ENCODE measurements at places on chromosomes 4 and X.

- DNase-seq = no peak
These were observed 108.7 kb downstream of the CORIN start for GRCh38 chr4:47729131-47729680.

- no peak for DNase-seq
These were observed 9.3 kb downstream of the SCOC start for GRCh38 chr4:140382732-140383131.

DNA sequence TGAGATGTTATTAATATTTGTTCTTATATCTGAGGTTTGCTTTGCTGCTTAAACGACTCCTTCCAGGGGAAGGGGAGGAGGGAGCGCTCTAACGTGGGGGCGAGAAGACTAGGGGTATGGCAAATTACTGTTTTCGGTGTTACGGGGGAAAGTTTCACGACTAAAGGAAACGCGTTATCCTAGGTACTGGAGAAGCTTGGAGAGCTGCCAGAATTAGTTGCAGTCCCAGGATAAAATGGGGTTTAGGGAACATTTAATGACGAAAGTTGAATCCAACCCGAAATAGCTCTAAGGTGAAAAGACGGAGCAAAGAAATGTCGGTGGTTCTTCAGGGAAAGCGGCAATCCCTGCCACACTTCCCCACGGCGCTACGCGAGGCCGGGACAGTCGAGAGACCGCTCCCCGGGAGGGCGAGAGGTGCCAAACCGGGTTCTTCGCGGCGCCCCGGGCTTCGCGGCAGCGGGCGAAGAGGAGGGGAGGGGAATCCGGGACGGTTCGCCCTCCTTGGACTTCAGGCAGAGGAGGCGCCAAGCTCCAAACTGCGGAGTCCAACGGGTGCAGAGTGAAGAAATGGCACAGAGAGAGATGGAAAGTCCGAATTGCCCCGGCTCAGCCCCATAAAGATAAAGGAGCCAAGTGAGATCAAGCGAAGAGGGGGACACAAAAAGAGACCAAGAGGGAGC is 724 bp downstream of the THOC2 start:
- DNase-seq = no peak

DNA sequence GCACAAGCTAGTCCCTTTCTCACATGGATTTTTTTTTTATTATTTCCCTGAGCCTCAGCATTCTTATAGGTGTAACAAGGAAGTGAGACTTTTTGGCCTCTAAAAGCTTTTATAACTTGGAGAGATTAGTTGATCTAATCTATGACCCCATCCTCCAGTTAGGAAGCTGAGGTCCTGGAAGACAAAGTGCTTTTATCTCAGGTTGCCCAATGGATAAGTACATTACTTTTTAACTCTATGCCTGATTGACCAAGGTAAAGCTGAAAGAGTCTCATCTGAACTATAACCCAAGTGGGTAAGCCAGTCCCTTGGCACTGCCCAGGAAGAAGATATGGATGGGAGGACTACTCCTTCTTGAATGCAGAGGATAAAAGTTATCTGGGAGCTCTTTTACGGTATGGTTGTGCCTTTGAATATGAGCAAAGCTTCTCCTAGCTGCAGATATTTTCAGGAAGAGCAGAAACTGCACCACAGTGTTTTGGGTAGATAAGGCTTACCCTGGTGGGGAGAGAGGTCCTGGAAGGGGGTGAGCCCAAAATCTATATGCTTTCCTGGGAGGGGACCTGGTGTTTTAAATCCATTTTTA is 40.2 kb downstream of the VSIG4 start:
- DNase-seq = no peak
